Left kidney (tissue), 8 donors: ENCODE measurements at places on chromosomes 11 and 22. TPM values are rescaled to one million over a fixed set of nuclear protein-coding genes. Genes with fewer than 3 reads are reported as not detected.

DNA sequence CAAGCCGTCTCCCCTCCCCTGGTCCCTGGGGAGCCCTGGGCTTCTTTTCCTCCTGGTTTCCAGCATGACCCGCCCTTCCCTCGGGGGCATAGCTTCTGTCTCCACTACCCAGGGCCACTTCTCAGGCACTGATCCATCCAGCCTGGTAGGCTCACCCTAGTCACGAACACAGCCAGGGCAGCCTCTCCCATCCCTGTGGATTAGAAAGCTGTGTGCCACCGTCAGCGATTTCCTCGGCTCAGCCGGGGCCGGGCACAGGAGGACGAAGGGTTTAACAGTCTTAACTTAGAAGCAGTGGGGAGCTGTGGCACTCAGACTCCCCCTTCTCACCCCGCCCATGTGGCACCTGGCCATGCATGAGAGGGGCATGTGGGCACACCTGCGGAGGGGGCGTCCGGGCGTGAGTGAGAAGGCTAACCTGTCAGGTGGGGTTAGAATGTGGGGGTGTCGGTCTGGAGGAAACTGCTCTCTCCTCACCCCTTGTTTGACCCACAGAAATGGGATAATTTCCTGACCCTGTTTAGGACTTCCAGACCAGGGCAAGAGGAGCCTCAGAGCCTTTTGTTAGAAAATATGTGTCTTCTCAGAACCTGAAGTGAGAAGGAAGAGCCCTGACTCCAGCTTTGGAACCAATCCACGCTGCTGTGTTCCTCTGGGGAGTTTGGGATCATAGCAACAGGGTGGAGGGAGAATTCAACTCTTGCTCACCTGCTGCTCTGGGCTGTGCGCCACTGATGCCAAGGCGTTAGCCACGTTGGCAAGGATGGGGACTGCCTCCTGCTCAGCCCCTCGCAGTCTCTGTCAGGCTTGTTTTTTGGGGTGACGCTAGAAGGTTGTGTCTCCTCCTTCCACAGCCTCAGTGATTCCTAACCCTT, 14.6 kb downstream of the GLB1L2 start:
- DNase-seq: no peak

Gene SLC17A6
- not detected for polyA plus RNA-seq

Gene OR8D1
- polyA plus RNA-seq: not detected

Gene MAPK8IP1
- polyA plus RNA-seq: 8.6 TPM

- DNase-seq: no peak
Measured at GRCh38 chr11:131108760-131109159, 192.5 kb upstream of the SNX19 start.

GRCh38 chr22:39718206-39718605, 147.7 kb downstream of the CACNA1I start:
- DNase-seq: no peak

DNA sequence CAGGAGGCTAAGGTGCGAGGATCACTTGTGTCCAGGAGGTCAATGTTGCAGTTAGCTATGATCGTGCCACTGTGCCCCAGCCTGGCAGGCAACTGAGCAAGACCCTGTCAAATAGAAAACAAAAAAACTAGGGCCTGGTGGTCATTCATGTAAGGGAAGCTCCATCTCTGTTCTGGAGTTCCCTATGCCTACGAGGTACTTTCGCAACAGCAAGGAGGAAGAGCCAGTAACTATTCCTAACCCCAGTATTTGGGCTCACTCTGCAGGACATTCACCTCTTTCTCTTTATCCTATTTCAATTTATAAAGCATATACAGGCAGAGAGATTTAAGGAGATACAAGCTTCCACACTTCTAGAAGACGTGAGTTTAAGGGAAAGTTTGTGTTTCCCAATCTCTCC, 46.6 kb downstream of the RDX start:
- no peak for DNase-seq

DNA sequence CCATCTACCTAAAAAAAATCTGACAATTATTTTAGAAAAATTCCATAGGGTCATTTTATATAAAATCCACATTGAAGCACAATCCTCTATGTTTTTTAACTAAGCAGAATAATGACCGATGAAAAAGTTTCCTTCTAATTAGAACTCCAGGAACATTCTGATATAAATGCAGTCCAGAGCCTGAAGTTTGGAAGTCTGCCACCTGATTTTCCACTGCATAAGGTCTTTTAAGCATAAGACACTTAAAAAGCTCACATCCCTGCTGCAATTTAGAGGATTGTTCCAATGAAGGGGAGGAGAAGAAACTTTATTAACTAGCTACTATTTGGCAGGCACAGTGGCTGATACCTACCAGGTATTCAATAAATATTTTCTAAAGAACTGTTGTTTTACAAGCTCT, 570.3 kb upstream of the ANO5 start:
- no peak for DNase-seq

Gene PATE4
- polyA plus RNA-seq: 0.20 TPM

Gene CXCR5
- polyA plus RNA-seq: not detected

DNA sequence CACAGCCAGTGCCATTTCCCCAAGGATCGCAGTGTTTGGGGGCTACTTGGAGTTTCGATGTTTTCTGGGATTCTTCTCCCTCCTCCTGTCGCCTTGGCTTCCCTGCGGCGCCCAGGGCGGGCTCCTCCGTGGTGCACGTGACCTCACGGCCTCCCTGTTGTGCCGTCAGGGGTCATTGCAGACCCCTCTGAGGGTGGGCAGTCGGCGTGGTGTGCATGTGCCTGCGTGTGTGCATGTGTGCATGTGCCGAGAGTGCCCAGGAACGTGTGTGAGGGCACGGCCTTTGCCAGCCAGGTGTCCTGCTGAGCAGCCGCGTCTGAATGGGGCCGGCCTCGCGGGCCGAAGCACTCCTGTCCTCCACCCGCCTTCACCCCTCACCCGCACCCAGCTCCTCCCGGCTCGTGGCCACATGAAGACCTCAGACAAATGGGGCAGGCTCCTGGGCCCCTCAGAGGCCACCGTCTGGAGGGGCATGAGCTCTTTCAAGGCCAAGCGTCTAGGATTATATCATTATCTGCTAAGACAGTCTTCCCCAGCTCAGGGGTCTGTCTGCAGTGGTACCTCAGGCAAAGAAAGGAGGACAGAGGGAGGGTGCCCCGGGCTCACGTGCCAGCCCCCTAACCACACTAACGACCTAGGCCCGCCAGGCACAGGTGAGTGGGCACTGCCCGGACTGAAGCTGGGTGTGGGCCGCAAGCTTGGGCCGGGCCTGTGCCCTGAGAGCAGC, 9.4 kb upstream of the MRPL23 start:
- no peak for DNase-seq

DNA sequence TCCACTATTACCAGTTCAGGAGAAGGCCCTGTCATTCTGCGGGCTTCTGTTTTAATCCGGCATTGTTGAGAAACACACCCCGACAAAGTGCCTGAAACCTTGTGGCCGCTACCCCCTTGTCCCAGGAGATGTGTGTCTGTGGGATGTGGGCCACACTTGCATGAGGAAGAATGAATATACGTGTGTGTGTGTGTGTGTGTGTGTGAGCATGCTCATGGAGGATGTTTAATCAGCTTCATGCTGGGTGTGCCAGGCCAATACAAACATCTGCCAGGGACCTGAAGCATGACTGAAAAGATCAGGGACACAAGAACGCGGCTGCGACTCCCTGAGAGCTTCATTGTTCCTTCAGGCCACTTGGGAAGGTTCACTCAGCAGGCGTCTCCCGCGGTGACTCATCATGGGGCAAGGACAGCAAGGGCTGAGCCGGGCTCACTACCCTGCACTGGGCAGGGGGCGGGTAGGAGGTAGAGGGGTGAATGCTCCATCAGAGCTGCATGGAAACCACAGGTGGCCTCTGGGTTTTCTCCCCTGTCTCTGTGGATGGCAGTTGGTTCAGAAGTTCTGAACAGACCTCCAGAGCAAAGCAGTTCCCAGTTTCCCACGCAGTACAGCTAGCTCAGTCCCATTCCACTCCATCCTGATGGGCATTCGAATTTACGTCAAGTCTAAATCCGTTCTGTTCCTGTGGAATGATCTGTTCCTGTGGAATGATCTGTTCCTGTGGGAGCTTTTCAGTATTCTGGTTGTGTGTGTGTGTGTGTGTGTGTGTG, 7.0 kb upstream of the MALAT1 start:
- DNase-seq: no peak

- DNase-seq: no peak
Measured at GRCh38 chr11:80297858-80298632, 857.2 kb upstream of the TENM4 start.

GRCh38 chr22:32760815-32761214, 40.7 kb upstream of the TIMP3 start:
- no peak for DNase-seq

Gene TRIM48
- polyA plus RNA-seq: not detected

Gene CSNK2A3
- 1.9 TPM for polyA plus RNA-seq

- DNase-seq: no peak
Measured at GRCh38 chr11:2399488-2400068, 972 bp upstream of the TSSC4 start.

- DNase-seq: no peak
Measured at GRCh38 chr11:69308491-69308911, 14.5 kb downstream of the MYEOV start.

DNA sequence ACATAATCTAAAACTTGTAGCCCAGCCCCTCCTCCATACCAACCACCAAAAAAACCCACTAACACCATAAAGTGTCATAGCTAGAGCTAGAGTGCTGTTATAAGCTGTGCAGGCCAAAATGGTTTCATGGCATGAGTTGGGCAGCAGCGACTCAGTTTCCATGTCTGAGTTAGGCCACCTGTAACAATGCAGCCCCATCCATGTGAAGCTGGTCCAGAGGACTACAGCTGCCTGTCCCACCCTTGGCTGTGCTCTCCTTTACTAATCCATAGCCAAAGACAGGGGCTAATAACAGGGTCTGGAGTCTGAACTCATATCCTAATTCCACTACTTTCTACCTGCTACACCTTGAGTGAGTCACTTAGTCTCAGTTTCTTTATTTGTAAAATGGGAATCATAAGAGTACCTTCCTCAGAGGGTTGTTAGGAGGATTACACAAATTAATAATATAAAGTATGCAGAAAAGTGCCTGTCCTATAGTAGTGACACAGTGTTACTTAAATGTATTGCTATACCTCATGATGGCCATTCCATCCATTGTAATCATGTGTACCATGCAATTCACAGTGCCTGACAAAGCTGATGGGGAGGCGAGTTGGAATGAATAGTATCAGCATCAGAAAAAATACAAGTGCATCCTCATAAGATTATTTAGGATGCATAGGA, 20.6 kb downstream of the KCNQ1OT1 start:
- no peak for DNase-seq

GRCh38 chr22:48780597-48781277, 1046.9 kb downstream of the BRD1 start:
- DNase-seq: no peak

DNA sequence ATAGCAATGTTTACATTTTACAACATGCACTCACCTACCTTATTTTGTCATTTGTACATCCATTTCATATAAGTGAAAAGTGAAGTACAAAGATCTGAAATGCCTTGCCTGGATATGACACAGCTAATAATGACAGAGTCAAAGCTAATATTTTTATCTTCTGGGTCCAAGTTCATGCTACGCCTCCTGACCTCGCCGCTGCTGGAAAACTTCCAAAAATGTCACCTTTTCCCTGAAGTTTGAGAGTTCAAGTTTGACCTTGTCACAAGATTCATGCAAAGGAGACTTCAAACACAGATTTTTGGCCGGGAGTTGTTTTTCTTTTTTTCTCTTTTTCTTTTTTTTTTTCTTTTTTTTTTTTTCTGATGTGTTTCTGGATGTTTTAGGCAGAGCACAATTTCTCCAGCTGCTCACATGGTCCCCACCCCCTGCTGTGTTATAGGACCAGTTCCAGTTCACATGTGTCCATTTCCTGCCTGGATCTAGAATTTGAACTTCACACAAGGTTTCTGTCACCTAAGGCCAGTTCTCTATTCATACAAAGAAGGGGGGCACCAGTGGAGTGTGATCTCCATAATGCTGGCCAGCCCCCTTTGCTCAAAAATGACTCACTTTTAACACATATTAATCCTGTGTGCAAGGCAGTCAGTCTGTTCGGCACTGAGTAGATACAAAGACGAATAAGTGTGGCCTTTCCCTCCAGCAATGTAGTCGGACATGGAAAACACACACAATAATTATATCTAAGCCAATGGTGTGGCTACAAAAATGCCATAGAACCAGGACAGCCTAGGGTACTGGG, 546.8 kb downstream of the BUD13 start:
- no peak for DNase-seq

Gene OR52I1
- polyA plus RNA-seq: not detected

Gene GAS2
- polyA plus RNA-seq: 13.8 TPM

Gene SCGB1D2
- polyA plus RNA-seq: 0.80 TPM

- no peak for DNase-seq
Measured at GRCh38 chr22:41478473-41478872, 9.6 kb downstream of the ACO2 start.

- DNase-seq: no peak
Measured at GRCh38 chr22:47625531-47626427, 863.3 kb downstream of the TBC1D22A start.

GRCh38 chr11:31875866-31876560, 64.9 kb upstream of the PAX6 start:
- DNase-seq: no peak

Gene OR52L1
- not detected for polyA plus RNA-seq

DNA sequence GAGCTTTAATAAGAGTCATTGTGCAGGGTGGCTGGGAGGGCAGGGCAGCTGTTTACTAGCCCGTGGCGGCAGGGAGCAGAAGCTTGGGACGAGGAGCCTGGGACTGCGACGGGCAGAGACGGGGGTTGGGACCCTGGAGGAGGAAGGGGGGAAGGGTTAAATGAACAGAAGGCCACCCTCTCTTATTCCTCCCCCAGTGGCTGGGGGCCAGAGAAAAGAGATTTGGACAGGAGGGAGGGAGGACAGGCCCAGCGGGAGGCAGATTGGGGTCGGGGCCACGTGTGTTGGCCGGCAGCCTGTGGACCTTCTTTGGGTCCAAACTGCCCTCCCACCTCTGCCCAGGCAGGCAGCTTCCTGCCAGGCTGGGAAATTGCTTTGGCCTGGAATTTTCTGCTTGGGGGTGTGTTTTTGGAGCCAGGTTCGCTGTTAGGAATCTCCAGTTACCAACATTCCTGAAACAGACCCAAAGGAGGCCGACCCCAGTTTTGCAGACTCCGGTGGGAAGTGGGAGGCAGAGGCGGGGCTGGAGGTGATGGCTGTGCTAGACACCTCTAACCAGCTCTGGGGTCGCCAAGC, 50.2 kb downstream of the APOL3 start:
- no peak for DNase-seq

DNA sequence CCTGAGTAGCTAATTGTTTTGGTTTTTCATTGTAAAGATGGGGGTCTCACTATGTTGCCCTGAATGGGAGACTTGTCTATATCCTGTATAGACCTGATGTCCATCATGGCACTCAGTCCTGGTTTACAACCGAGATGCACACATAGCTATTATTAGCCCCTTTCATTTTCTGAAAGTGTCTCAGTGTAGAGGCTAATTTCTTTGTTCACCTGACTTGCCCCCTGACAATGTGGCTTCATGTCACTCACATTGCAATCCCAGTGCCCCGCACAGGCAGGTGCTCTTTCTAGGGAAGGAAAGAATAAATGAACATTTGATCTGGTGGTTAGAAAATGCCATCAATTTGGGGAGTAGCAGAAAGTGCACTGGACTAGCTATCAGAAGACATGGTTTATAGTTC, 13.1 kb upstream of the KDM2A start:
- no peak for DNase-seq
